Activated CD4-positive, alpha-beta T cell treated with anti-CD3 and anti-CD28 coated beads, Interleukin-10, Interleukin-2, amounts not matched to agents 100 ng/mL and 50 ng/mL, durations not matched to agents 16 hours and 8 hours (primary cell): ENCODE measurements at places on chromosomes 4 and X.

- DNase-seq, result no peak
Measured at GRCh38 chr4:20592013-20592412, 108.2 kb upstream of the PACRGL start.

DNA sequence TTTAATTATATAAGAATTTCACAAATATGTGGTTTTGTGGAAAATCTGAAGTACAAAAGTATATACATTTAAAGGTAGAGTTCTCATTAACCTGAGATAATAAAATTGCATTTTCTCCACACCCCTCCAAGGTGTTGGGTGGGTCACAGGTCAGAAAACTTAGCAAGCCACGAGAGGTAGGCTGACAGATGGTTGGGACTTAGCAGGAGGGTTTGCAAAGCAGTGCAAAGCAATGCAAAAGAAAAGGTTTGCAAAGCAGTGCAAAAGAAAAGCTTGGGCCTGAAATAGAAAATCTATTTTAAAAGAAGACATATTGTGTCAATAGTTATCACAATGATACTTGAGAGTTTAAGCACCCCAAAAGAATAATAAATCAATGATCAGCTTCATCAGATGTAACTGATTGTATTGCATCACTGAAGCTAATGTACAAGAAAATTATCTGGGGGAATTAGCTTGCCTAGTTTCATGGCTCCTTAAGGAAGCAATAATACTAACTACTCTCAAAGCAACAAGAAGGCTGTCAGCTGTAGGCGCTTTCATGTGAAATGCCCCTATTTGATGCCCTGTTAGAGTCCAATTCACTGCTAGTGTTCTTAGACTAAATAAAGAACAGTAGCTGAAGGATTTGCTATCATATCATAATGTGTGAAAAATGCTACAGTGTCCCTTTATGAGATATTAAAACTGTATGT, 319.5 kb downstream of the KCNIP4 start:
- no peak for DNase-seq

DNA sequence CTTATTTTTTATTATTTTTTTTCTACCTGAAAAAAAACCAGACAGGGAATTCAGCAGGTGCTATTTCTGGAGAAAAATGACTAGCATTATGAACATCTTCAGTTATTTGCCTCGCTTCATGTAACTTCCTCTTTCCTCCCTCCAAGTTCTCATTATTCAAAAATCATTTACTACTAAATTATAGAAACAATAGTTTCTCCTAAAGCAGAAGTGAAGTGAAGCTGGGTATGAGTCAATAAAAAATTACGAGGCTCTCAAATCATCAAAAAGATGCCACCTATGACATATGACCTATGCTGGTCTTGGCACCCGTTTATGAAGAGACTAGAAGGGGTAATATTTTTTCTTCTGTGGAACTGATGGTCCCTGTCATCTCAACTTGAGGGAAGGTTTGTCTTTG, 145.0 kb upstream of the AADAT start:
- no peak for DNase-seq

DNA sequence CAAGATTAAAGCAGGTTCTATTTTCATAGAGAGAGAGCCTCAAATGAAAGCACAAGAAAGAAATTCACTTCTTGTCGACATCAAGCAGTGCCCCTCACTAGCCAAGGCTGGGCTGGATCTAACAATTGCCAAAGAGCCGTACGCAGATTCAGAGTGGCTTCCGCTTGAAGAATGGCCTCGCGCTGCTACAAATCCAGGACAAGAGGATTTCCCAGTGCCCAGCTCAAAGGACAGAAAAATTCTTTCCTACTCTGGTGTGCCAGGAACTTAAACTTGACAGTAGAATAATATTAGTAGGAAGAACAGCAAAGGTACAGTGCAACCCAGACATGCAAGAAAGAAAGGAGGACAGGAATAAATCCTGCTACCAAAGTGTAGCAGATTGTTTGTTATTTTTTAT, 56.5 kb upstream of the PPARGC1A start:
- DNase-seq, result no peak

- no peak for DNase-seq
Measured at GRCh38 chrX:120462370-120462769, 6.7 kb downstream of the LAMP2 start.

DNA sequence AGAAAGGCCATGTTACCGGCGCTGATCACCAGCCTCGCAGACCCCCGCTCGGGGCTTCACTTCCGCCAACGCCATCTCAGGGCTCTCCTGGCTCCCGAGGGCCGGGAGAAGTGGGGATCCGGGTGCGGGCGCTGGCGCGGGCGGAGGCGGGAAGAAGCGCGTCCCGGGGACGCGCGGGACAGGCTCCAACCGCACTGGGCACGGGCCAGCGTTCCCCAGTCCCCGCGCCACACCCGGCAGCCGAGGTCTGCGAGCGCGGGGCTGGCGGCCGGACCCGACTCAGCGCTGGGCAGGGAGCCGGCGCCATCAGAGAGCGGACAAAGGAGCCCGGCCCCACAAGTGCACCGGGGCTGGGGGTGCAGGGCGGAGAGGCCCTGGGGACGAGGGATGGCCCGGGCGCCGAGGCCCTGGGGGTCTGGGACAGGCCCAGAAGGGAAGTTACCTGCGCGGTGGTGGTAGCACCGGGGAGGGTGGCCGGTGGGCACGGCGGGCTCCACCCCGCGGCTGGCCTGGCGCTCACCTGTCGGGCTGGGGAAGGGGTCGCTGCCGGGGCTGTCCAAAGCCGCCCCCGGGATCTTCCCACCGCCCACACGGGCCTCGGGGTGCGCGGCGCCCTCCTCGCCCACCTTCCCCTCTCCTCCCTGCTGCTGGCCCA, 449 bp downstream of the CTPS2 start:
- no peak for DNase-seq

- DNase-seq, result peak; percentile 57
Measured at GRCh38 chrX:115650916-115651315, 89.9 kb downstream of the PLS3 start.

DNA sequence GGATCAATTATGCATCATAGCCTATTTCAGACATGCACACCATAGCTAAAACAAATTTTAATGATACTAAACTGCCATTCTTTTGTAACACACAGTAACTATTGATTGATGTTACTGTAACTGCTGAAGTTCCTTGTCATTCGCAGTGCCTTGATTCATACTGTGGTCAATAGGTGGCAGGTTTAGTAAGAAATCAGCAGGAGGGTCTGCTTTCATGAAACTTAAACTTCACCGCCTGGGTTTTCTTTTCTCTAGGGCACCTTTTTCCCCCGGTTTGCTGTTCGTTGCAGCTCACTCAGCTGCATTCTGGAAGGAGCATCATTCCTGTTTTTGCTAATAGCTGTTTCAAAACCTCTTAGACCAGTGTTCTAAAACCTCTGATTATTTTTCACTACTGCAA, 88.1 kb downstream of the RPA4 start:
- DNase-seq, result no peak

GRCh38 chr4:66556651-66557278, 886.5 kb upstream of the EPHA5 start:
- DNase-seq, result no peak

- DNase-seq, result no peak
Measured at GRCh38 chr4:181331214-181331613, 912.0 kb upstream of the TENM3 start.

- no peak for DNase-seq
Measured at GRCh38 chr4:141458501-141458900, 177.9 kb upstream of the IL15 start.
